Esophagus mucosa (tissue), 1 donor: ENCODE measurements at places on chromosomes 7 and 10. TPM values are rescaled to one million over a fixed set of nuclear protein-coding genes. Genes with fewer than 3 reads are reported as not detected.

The DDX21 gene
- 67.2 TPM for total RNA-seq

The WDFY4 gene
- 1.6 TPM for total RNA-seq

The PCLO gene
- total RNA-seq: 4.4 TPM

The LBX1 gene
- not detected for total RNA-seq

The SUN3 gene
- not detected for total RNA-seq

The CALY gene
- total RNA-seq: not detected

The ASB10 gene
- total RNA-seq: not detected

The PPP1R3A gene
- total RNA-seq: not detected

The CALCR gene
- total RNA-seq: not detected

The CTNNA3 gene
- not detected for total RNA-seq

The PIP gene
- 0.56 TPM for total RNA-seq

The GPER1 gene
- 1.6 TPM for total RNA-seq
